H9 (cell line): ENCODE measurements at places on chromosomes 4 and X. TPM values are rescaled to one million over a fixed set of nuclear protein-coding genes. Genes with fewer than 3 reads are reported as not detected.

Gene HPRT1
- 37.9 and 39.2 TPM in 2 replicates for total RNA-seq

Gene GYG2
- total RNA-seq: 95.9 and 99.9 TPM in 2 replicates

Gene IL21
- not detected in 2 replicates for total RNA-seq

Gene RNF150
- total RNA-seq: 3.7 and 4.4 TPM in 2 replicates

Gene CWH43
- total RNA-seq: not detected in 2 replicates

Gene BST1
- 0.48 TPM in 1 of 2 replicates, not detected in the other for total RNA-seq

DNA sequence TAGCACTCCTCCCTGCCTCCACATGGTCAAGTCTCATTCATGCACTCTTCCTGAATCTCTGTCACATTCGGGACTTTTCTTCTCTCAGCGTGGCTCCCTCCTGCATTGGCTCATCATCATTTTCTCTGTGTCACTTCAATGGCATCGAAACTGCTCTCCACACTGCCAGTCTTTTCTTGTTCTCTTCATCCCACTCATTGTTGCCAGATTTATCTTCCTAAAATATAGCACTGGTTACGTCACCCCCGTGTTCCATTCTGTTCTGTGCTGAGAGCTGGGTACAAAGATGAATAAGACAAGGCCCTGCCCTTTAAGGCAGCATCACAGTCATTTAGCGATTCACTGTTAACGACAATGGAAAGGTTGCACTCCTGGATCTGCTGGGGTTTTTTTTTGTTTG, 174.4 kb upstream of the TBC1D9 start:
- no peaks in the 10 kb centered on the region for H3K27me3 ChIP-seq
- DNase-seq: no peak
- no peaks in the 10 kb centered on the region for H3K36me3 ChIP-seq
- no peak overlapping the region for H3K27ac ChIP-seq

DNA sequence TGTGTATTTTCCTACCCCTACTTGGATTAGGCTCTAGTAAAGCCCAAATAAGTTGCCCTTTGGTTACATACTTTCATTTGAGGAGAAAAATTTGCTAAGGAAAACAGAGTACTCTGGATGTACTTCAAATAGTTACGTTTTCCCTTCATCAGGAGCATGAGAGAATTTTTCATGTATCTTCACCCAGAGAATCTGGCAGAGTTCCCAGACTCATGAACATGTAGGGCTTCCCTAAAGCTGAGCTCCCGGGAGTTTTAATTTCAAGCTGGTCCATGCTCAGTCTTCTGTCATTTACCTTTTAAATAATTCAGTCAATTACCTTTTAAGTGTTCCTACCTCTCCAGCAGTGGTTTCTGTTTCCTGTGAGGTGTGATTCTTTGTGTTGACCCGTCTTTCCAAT, 367.5 kb upstream of the GRID2 start:
- no peaks in the 10 kb centered on the region for H3K4me1 ChIP-seq
- H3K27ac ChIP-seq: no peak overlapping the region
- H3K4me3 ChIP-seq: no peak overlapping the region
- H3K27me3 ChIP-seq: no peaks in the 10 kb centered on the region
- H3K36me3 ChIP-seq: peaks cover 16% of the 10 kb centered on the region

- DNase-seq: no peak
- peaks cover 12% of the 10 kb centered on the region; the same call in 2 of the 3 replicates for H3K36me3 ChIP-seq
- no peak overlapping the region for H3K27ac ChIP-seq
Measured at GRCh38 chr4:153639833-153640802, 44.0 kb upstream of the TLR2 start.

- peaks cover 3% of the 10 kb centered on the region; the same call in 1 of the 2 replicates for H3K4me1 ChIP-seq
- H3K36me3 ChIP-seq: no peaks in the 10 kb centered on the region
- peak; percentile 58 for DNase-seq
Measured at GRCh38 chrX:140091125-140091886, 126.0 kb upstream of the CXorf66 start.

DNA sequence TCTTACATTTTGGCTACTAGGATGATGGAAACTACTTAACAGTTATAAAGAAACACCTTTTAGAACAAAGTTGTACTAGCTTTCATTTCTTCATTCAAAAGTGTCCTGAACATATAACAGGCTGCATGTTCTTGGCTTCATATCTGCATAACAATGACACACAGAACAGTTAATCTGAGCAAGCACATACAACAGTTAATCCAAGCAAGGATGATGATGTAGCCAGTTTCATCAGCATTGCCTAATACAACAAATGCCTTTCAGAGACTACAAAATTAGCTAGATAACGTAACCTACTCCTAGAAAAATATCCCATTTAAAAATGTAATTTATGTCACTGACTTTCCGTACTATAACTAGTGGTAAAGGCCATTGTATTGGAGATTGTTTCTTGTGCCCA, 182.1 kb downstream of the SCFD2 start:
- no peaks in the 10 kb centered on the region for H3K27me3 ChIP-seq
- H3K27ac ChIP-seq: no peak overlapping the region
- no peak overlapping the region for H3K4me3 ChIP-seq
- no peaks in the 10 kb centered on the region; the same call in 2 of the 3 replicates for H3K36me3 ChIP-seq
- no peak for DNase-seq

GRCh38 chr4:122832732-122833131, 6.1 kb downstream of the FGF2 start:
- H3K36me3 ChIP-seq: peaks cover 15% of the 10 kb centered on the region
- peak overlapping the region; percentile 9; the same call in 1 of the 2 replicates for H3K4me3 ChIP-seq
- H3K27ac ChIP-seq: no peak overlapping the region
- no peaks in the 10 kb centered on the region for H3K27me3 ChIP-seq

GRCh38 chrX:24890677-24891076, 125.1 kb downstream of the ARX start:
- no peaks in the 10 kb centered on the region for H3K4me1 ChIP-seq
- no peak overlapping the region for H3K27ac ChIP-seq
- DNase-seq: no peak
- H3K27me3 ChIP-seq: no peaks in the 10 kb centered on the region

- H3K4me3 ChIP-seq: no peak overlapping the region
- no peak overlapping the region for H3K27ac ChIP-seq
Measured at GRCh38 chrX:31929366-31929765, 857.5 kb upstream of the FTHL17 start.

DNA sequence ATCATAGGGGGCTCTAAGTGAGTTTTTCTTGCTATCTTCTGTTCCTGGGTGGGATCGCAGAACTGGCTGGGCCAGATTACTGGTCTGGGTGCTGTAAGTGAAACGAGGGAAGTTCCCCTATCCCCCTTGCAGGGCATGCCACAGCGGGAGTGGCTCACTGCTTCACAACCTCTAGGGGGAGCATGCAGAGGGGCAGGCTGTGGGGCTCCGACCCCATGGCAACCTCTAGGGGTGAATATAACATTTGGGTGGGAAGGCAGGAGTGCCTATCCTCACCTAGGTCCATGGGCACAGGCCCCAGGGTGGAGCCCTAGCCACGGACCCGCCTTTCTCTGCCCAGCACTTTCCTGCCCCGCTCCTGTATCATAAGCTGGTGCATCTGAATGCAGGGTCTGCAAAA, 1.7 kb upstream of the RRAGB start:
- H3K36me3 ChIP-seq: peaks cover 20% of the 10 kb centered on the region
- H3K4me1 ChIP-seq: no peaks in the 10 kb centered on the region
- peak; percentile 50 for DNase-seq
- no peaks in the 10 kb centered on the region for H3K27me3 ChIP-seq
- no peak overlapping the region for H3K27ac ChIP-seq

DNA sequence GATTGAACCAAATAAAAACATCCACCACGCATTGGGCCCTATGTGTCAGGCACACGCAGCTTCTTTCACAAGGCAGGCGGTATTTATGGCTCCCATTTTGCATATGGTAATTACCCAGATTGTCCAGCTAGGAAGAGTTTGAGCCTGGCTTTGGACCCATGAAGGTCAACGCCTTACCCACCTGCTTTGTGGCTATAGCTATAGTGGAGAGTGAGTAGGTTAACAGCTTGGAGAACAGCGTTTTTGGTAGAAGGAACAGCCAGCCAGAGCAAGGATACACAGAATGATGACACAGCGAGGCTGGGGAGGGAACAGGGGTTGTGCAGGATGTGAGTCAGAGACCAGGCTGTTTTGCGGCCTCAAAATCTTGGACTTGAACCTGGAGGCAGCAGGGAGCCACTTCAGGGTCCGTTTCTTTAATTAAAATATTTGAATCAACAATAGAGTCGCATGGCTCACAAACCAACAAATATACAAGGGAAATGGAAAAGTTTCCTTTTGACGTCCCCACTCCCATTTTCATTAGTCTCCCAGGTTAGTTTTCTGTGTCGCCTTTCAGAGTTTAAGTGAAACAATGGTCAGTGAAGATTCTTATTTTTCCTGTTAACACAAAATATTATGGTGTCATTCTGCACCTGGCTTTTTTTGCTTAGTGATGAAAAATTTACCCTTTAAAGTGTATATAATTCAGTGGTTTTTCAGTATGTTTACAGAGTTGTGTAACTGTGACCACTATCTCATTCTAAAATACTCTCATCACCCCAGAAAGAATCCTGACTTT, 118.2 kb upstream of the STX18 start:
- H3K4me3 ChIP-seq: no peak overlapping the region
- peaks cover 4% of the 10 kb centered on the region for H3K36me3 ChIP-seq
- H3K4me1 ChIP-seq: no peaks in the 10 kb centered on the region; the same call in 1 of the 2 replicates

GRCh38 chrX:139823806-139824205, 109.0 kb downstream of the ATP11C start:
- H3K36me3 ChIP-seq: peaks cover 8% of the 10 kb centered on the region; the same call in 1 of the 2 replicates
- H3K27ac ChIP-seq: no peak overlapping the region
- no peak for DNase-seq
- no peaks in the 10 kb centered on the region for H3K27me3 ChIP-seq

- H3K4me3 ChIP-seq: no peak overlapping the region
- H3K36me3 ChIP-seq: no peaks in the 10 kb centered on the region
- no peaks in the 10 kb centered on the region for H3K27me3 ChIP-seq
- no peaks in the 10 kb centered on the region for H3K4me1 ChIP-seq
Measured at GRCh38 chr4:110988722-110989121, 365.8 kb upstream of the PITX2 start.

DNA sequence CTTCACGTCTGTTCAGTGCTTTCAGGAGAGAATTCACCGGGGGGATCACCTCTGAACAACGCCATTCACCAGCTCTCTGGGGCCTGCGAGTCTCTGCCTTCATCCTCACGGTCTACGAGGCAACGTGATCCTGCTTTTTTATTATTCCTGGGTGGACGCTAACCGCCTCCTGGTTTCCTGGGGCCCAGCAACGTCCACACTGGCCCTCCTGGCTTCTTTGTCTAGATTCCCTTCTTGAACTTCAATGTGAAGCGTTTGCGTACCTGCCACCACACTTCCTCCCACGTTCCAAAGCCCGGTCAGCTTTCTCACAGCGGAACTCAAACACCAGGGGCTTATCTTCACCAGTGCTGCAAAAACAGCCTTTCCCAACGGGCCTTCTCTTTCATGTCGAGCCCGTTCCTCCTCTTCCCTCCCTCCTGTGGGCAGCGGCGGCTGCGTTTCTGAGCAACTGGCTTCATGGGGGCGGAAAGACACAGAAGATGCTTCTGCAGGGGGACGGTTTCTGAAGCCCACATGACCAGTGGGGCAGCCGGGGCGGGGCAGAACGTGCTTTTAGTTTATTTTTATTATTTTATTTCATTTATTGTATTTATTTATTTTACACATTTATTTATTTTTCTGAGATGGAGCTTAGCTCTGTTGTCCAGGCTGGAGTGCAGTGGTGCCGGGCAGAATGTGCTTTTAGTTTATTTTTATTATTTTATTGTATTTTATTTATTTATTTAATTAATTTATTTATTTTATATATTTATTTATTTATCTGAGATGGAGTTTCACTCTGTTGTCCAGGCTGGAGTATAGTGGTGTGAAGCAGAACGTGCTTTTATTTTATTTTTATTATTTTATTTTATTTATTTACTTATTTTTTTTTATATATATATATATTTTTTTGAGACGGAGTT, 64.6 kb downstream of the CRLF2 start:
- no peak overlapping the region for H3K4me3 ChIP-seq
- H3K36me3 ChIP-seq: no peaks in the 10 kb centered on the region
- no peaks in the 10 kb centered on the region for H3K27me3 ChIP-seq
- H3K27ac ChIP-seq: no peak overlapping the region
- DNase-seq: peak; percentile 25
- no peaks in the 10 kb centered on the region for H3K4me1 ChIP-seq

- H3K27me3 ChIP-seq: no peaks in the 10 kb centered on the region
Measured at GRCh38 chr4:99651811-99652485, 5.7 kb downstream of the C4orf54 start.

DNA sequence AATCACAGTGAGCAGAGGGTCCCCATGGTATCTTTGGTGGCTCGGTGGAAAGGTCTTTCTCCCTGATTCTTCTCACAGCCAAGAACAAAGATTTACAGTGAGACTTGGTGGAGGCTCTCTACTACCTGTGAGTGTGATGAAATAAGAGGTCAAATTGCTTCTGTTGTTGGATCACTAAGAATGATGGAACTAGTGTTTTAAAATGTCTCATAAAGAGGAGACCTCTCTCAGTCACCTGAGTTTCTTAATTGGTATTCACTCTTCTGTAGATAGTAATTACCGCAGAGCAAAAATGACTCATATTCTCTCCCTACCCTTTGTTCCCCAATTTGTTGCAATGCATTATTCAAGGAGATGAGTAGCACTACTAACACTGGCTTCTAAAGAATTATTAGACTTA, 100.9 kb upstream of the TBC1D9 start:
- H3K4me3 ChIP-seq: no peak overlapping the region
- DNase-seq: no peak
- peaks cover 3% of the 10 kb centered on the region; the same call in 1 of the 2 replicates for H3K4me1 ChIP-seq

DNA sequence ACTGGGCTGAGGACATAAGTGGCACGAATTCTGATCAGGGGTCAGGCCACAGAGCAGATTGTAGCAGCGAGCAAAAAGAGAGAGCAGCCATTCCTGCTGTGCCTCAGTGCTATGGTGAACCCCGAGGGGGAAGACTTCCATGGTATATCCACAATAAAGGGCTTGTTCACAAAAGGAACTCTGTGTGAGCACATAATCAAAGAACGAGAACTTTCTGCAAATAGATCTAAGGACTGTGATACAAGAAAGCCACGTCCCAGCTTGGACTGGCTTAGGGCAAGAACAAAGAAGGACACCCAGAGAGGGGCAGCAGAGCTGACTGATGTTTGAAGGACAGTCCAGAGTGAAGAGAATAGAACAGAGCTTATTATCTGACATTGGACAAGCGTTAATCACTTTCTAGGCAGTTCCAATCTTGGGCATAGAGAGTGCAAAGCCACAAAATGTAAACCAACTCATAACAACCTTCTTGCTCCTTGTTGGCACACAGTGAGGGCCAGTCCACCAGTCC, 24.0 kb downstream of the PPEF2 start:
- no peaks in the 10 kb centered on the region for H3K27me3 ChIP-seq
- no peak overlapping the region for H3K27ac ChIP-seq
- no peaks in the 10 kb centered on the region for H3K4me1 ChIP-seq
- H3K36me3 ChIP-seq: no peaks in the 10 kb centered on the region

GRCh38 chr4:104129243-104129642, 365.5 kb downstream of the CXXC4 start:
- H3K36me3 ChIP-seq: no peaks in the 10 kb centered on the region
- no peak overlapping the region for H3K27ac ChIP-seq
- DNase-seq: no peak
- no peak overlapping the region for H3K4me3 ChIP-seq

DNA sequence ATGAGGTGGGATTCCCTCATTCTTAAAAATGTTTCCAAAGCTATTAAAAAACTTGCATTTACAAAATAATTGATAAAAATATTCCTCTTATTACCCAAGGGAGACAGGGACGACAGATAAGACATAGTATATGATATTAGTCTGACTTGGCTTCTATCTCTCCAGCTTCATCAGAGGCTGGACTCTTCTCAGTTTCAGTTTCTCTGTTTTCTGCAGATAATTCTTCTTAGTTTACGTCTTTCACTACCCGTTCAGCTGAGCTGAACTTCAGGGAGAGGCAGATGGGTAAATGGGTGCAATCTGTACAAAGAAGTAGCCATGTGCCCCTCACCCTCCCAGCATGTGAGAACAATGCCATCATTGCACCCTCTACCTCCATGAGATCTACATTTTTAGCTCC, 214.0 kb upstream of the SLIT2 start:
- H3K4me1 ChIP-seq: no peaks in the 10 kb centered on the region; the same call in 1 of the 2 replicates
- no peak overlapping the region for H3K4me3 ChIP-seq
- no peaks in the 10 kb centered on the region for H3K36me3 ChIP-seq
- no peaks in the 10 kb centered on the region for H3K27me3 ChIP-seq
- no peak for DNase-seq
- H3K27ac ChIP-seq: no peak overlapping the region
